ENCODE measurements at places on chromosomes 1 and 21.

GRCh38 chr1:82388679-82389078, 587.9 kb downstream of the ADGRL2 start:
- DNase-seq = no peak

DNA sequence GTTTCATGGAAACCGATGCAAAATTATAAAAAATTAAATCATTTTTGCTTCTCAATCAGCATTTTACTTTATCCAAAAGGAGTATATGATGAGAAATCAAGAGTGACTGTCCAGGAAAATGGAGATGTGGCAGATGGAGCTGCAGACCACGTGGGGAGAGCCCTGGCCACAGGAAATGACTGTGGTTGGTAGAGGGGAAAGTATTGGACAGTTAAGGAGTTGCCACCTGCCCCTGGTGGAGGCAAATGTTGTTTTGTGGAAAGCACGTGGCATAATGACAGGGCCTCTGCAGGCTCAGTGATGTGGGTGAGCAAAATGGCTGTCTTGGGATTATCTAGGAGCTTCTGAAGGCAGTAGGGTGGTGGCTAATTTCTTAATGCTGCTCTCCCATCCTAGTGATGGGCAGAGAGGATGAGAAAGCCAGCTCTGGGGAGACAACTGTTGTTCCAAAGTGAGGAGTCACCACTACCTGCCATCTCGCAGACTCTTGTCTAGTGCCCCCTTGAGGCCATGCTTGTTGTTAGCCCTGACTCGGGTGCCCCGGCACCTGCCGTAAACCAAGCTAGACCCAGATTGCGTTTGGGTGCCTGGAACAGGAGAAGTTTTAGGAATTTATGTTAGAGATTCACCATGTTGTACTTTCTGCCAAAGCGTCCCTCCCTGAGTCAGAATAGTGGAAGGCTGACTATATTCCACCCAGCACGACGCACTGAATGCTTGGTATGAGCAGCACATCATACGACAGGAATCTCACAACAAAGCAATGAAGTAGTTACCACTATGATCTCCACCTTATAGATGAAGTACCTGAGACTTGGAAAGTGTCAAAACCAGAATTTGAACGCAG, 144.0 kb downstream of the ROR1 start:
- DNase-seq = no peak

DNA sequence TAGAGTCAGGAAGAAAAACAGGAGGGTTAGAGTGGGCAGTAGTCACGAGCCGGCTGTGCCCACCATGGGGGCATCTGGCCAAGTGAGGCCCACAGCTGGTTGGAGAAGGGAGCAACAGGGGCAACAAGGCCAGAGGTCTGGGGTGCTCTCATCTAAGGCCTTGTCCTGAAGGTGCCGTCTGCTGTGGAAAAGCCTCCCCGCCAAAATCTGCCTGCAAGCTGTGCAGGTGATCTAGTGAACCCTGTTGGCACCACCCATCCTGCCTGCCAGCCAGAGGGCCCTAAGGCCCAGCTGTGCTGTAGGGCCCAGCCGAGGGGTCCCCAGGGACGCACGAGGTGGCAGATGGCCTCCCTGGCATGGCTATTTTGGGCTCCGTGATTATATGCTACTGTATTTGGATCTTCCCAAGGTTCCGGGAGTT, 51.3 kb downstream of the LGR6 start:
- no peak for DNase-seq

DNA sequence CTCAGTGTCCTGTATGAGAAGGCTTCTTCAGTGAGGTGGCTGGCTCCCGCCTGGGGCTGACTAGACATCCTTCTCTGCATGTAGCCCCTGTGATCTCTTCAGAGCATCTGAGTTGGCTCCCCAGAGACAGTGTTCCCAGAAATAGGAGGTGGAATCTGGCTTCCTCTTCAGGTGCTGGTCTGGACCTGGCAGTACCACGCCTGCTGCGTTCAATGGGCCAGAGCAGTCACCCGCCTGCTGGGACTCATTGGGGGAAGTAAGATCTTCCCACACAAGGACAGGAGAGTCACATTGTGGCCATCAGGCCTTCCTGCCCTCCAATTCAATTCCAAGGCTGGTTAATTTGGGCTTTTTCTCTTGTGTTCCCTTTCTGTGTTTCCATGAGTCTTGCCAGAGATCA, 51.0 kb downstream of the ADARB1 start:
- DNase-seq = no peak

DNA sequence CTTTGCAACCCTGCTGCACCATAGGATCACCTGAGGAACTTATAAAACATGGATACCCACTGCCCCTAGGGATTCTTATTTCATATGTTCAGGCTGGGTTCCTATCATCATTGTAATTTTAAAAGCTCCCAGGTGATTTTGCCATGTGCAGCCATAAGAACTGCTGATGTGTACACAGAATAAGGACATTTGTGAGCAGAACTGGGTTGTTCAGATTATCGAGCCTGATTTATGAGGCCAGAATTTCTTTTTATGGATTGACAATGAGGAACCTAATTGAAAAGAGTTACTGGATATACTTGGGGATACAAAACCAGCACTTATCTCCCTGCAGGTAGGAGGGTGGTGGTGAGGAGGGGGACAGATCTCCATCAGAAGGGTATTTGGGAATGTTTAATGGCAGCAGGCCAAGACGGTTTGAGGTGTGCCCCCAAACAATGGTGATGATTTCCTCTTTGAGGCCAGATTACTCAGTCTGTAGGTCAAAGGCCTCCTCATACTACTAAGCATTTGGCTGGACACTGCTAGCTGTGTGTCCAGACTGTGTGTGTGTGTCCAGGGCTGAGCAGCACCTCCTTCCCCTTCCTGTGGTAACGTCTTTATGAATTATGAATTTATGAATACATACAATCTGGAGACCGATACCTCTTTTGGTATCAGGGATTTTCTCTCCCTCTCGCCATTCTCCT, 18.9 kb downstream of the NOS1AP start:
- DNase-seq = no peak

DNA sequence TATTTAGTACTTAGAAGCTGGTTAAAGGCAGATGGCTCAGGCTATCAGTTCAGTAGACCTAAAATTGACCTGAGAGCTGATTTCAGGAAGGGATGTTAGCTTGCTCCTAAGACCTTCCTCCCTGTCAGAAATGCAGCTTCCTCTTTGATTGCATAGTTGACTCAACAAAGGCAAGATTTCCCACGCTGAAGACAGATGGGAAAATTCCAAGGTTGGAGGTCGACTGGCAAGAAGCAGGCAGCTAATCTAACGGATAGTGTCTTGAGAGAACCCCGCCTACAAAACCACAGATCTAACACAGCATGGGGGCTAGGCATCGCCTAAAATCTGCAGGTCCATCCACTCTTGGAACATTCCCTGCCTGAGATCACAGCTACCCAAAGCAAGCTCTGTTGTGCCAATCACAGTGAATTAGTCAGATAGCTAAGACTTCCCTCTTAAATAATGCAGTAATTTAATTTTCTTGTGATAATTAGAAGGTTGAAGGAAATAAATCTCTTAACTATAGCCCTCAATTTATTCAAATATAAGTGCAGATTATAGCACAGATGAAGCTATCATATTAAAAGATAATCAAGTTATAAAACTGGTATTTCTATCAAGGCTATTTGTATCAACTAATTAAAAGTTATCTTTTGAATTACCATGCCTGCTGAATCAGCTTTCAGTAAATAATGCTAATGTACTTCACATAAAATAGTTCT, 357.8 kb upstream of the SGIP1 start:
- DNase-seq = no peak

GRCh38 chr21:32978331-32979270, 47.1 kb upstream of the OLIG2 start:
- no peak for DNase-seq

DNA sequence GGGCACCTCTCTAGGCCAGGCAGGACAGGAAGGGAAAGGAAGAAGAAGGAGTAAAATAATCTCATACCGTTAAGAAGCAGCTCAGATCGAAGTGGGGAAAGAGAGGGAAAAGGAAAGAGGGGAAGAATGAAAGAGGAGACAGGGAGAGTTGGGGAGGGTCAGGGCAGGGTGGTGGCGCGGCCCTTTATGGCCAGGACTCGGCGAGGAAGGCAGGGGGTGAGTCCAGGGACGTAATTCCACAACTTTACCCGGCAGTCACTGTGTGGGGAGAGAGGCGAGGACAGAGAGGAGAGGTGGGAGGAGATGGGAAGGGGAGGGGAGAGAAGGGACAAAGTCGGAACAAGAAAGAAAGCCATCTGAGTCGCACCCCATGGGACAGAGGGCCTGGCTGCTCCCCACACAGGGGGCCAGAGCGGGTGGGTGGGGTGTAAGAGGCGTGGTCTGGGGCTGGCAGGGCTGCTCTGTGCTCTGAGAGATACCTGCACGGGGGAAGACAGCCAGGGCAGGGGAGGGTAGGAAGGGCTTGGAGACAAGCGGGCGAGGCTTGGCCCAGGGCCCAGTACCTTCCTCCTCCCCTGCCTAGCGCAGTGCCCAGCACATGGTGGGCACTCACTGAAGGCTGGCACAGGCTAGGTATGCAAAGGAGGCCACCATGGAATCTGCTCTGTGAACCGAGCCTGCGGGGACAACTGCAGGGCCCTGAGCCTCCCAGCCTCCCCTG, 49.4 kb downstream of the KIF21B start:
- DNase-seq = no peak

GRCh38 chr21:29832217-29832616, 107.6 kb downstream of the GRIK1 start:
- no peak for DNase-seq

GRCh38 chr1:237244778-237245177, 202.8 kb downstream of the RYR2 start:
- no peak for DNase-seq

DNA sequence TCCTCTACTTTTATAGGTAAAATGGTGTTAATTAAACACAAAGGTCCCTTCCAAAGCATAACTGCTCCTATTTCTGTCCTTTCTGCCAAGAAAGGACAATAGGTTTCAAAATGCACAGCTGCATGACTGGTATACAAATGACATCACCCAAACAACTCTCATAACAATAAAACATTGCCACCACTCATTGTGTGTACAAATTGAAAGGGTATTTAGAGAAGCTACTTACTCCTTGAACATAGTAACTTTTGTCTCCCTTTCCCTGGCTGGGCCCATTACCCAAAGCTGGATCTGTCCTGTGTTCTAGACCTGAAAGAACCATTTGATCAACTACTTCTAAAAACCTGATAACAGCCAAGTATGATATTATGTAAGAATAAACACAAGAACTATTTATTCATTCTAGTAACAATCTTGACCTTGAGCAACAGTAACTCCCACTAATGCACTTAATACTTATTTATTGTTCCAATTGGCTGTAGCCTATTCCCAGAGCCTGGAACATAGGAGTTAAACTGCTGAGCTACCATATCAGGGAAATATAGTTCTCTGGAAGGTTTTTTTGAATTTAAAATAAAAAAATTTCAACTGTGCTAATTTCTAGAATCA, 38.2 kb downstream of the TTLL7 start:
- DNase-seq = no peak

DNA sequence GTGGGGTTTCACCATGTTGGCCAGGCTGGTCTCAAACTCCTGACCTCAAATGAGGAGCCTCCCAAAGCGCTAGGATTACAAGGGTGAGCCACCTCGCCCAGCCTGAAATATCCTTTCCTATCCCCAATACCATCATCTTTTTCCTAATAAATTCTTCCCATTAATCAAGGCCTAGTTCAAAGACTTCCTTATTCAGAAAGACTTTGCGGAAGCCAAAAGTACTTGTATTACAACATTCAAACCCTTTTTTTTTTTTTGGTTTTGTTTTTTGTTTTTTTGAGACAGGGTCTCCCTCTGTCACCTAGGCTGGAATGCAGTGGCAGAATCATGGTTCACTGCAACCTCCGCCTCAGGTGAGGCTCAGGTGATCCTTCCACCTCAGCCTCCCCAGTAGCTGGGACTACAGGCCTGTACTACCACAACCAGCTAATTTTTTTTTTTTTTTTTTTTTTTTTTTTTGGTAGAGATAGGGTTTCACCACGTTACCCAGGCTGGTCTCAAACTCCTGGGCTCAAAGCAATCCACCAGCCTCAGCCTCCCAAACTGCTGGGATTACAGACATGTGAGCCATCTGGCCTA, 7.6 kb downstream of the SLC19A2 start:
- no peak for DNase-seq

- no peak for DNase-seq
Measured at GRCh38 chr1:6861075-6861724, 75.9 kb downstream of the CAMTA1 start.

- no peak for DNase-seq
Measured at GRCh38 chr1:233608988-233609387, 4.9 kb upstream of the KCNK1 start.

DNA sequence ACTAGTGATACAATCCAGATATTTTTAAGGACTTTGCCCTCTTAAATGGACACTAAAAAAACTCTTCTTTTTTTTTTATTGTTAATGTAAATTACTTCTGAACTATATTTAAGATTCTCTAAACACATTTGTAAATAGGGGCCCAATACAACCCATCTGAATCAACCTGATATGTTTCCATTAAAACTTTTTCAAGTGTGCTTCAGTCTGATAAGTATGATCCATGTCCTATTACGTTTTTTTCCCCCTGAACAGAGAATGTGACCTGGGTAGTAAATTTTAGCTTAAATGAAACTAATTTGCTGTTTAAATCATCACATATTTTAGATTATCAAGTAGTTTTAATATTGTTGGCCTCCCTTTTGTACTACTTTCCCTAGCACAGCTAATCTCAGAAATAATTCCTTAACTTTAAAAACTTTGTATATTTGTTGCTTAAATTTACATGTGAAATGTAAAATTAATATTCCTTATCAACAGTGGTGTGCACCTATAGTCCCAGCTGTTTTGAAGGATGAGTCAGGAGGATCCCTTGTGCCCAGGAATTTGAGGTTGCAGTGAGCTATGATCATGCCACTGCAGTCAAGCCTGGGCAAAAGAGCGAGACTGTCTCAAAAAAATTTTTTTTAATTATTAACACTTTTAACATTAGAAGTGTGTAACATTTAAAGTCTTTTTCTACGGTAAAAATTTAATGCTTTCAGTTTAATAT, 3.0 kb upstream of the PKN2 start:
- no peak for DNase-seq

- DNase-seq = no peak
Measured at GRCh38 chr1:234708700-234709395, 98.9 kb upstream of the IRF2BP2 start.

GRCh38 chr1:17419626-17420328, 19.7 kb downstream of the RCC2 start:
- peak; percentile 70 for DNase-seq

DNA sequence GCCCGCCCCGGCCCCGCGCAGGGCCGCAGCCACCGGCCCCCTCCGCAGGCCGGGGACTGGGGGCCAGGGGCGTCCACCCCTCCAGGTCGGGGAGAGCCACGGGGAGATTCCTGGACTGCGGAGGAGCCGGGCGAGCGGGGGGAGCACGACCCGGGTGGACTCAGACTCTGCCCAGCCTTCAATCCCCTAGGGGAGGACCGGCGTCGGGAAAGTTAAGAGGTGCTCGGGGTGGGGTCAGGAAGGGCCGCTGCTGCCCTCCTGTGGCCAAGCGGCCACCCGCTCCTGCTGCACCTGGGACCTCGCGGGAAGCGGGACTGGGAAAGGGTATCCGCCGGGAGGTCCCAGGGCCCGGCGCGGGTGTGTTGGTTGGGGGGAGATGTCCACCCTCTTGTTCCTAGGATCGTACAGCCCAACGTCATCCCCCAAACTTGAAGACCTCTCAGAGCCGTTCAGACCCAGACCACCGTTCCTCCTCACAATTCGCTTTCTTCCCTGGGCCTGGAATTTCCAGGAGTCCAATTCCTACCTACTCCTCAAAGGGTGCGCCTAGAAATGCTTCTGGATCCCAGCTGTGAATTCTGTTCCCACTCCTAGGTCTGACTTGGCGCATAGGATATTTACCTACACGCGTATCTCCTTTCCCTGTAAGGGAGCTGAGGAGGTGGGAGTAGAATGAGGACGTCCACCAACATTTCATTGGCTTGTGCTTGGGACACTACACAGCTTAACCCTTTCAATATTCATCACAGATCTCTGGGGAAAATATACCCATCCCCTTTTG, 484 bp upstream of the RHOC start:
- DNase-seq = peak; percentile 74

Measured in stimulated activated CD4-positive, alpha-beta T cell treated with anti-CD3 and anti-CD28 coated beads, Interleukin-2, amount 100 ng/mL, for 24 hours (primary cell).